ENCODE measurements at places on chromosomes 2 and 18.

DNA sequence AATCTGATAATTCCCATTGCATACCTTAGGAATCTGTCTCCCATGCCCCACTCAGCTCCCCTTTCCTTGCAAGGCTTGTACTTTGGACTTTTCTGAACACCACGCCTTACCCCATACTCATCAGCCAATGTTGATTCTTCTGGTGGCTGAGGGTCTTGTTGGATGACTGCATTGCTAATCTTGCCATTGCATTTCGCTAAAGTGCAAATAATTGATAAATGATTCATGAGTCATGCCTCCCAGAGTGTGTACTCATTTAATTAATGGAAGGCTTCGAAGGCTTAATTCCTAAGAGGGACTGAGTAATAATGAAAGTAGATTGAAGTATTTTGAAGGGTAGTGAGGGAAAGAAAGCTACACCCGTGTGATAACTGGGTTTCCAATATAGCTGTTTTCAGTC lies 28.0 kb upstream of the PPP1R1C start:
- no peak for DNase-seq

GRCh38 chr2:134773759-134774742 lies 55.3 kb upstream of the TMEM163 start:
- no peak for DNase-seq

- DNase-seq = no peak
Measured at GRCh38 chr2:136362676-136363390, 244.9 kb upstream of the CXCR4 start.

GRCh38 chr18:43314941-43315340 lies 37.7 kb upstream of the SYT4 start:
- no peak for DNase-seq

DNA sequence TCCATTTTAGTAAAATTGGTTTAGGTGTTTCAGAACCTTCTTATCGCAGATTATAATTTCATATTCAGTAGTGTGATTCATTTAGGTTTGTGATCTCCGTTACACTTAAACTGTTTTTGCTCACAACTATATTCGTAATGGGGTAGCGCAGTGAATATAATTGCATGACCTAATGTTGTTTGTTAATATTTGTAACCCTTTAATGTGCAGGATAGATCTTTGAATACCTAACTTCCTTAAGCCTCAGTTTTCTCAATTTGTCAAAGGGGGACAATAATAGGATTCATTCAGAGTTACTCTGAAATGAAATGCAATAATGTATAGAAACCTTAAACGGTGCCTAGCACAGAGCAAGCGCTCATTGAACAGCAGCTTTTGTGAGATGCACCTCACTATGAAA lies 558 bp upstream of the ZDBF2 start:
- no peak for DNase-seq

DNA sequence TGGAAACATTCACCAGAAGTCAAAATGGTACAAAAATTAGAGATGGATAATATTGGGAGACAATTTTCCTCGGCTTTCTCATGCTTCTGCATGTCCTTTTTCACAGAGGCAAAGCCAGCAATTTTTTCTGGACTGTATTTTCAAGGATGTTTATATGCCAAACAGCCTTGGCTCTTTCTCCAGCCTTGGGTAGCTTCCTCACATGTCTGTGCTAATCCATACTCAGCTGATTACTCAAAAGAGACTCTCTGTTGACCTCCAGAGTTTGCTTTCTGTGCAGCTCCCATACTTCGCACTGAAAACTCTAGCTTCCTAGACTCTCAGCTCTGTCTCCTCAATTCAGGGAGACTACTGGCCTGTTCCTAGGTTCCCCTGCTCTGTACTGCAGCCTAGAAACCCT lies 10.6 kb downstream of the C18orf63 start:
- no peak for DNase-seq

- no peak for DNase-seq
Measured at GRCh38 chr2:121004359-121004758, 268.7 kb downstream of the GLI2 start.

- no peak for DNase-seq
Measured at GRCh38 chr2:155980941-155981560, 351.5 kb downstream of the NR4A2 start.

DNA sequence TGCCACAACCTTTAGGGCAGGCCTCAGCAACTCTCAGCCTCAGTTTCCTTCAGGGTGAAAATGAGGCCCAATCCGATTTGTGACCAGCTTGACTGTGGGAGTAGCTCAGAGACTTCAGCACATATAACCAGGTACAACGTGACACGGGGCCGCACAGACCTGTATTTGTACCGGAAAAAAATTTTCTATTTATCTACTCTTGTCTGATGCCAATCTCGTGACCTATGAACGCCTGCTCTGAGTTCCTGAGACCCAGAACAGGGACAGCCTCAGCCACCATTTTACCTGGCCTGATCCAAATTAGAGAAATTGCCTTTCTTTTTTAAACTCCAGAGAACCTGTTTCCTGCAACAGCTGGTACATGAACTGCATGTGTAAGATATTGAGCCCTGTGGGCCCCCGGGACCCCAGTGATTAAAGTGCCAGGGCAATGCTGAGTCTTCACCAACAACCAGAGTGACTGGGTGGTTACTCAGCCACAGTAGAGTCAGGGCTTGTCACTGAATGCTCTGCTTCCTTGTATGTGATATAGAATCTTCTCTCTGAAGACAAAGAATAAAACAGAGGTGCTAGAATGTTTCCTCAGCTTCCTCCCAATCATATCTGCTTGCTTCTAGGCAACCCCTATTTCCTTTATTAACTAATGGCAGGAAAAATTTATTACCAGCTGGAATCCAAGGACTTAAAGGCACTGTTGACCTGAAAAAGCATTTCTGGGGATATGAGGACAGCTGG lies 47.8 kb upstream of the FZD7 start:
- no peak for DNase-seq

DNA sequence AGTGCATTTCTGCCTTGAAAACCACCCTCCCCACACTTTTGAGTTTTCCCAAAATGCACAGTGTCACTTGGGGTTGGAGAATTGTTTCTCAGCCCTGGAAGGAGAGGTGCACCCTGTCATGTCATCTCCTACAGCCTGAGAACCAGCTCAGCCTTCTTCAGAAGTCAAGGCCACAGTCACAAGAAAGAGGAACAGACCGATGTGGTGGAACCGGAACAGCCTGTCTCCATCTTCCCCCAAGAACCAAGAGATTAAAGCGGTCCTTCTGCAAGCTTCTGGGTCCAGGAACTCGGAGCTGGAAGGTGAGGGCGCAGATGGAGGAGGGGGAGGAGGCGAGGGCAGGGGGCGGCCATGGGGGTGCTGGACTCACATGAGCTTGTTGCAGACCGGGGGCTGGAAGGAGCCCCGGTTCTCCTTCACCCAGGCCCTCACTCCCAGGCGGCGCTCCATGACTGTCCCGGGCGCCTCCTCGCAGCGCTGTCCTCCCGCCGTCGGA lies 248 bp downstream of the HAAO start:
- DNase-seq = no peak

DNA sequence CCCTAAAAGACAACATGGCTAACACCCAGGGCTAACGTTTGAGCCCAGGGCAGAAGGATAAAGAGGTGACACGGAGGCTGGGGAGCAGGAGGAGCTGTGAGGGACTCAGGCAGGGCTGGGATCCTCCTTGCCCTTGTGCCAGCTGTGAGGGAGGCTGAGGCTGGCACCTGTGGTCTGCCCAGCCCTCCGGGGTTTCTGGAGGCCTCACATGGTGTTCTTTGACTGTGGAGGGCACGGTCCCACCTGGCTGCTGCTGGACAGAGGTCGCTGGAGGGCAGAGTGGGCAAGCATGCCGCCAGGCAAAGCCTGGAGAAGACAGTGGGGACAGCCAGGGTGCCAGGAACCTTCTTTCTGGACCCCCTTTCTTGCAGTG lies 26.8 kb upstream of the CNNM3 start:
- DNase-seq = no peak

DNA sequence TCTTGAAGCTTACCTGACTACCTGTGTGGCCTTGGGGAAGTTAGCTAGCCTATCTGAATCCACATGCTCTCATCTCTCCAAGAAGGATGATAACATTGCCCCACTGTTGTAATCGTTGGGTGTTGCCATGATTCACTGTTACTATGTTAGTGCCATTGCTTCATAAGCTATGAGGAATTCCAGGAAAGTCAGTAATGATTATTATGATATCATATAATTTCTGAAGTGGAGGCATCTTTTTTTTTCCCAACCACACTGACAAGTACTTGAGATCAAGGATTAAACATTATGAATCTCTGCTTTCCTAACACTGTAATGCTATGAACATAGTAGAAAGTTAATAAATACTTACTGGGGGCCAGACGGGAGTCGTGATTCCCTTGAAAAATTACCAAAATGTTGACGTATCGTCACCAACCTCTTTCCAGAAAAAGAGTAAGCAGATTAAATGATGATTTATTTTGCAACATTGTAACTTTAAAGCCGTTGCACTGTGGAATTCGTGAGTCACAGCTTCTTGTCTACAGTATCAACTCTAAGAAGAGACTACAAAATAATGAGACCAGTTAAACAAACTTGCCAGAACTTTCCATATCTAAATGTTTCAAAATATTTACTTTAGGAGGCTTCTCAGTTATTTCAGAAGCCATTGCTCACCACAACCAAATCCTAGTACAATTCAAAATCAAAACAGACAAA lies 459.9 kb downstream of the PIK3C3 start:
- no peak for DNase-seq

- no peak for DNase-seq
Measured at GRCh38 chr2:65177751-65178442, 48.0 kb upstream of the RAB1A start.

DNA sequence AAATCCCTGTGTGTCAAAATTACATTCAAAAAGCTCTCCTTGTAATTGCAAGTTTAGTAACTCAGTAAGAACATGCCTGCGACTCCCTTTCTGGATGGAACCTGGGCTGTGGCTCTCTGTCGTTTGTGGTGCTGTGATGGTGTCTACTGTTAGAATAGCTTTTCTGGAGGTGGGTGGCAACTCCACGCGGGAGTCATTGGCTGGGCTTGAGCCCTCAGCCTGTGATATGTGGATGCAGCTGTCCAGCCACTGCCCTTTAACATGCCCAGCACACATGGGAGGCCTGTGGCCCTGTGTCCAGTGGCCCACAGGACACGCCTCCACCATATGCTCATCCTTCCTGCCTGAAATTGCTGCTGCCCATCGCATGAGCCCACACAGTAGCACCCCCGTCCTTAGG lies 124.2 kb downstream of the RNF144A start:
- no peak for DNase-seq

DNA sequence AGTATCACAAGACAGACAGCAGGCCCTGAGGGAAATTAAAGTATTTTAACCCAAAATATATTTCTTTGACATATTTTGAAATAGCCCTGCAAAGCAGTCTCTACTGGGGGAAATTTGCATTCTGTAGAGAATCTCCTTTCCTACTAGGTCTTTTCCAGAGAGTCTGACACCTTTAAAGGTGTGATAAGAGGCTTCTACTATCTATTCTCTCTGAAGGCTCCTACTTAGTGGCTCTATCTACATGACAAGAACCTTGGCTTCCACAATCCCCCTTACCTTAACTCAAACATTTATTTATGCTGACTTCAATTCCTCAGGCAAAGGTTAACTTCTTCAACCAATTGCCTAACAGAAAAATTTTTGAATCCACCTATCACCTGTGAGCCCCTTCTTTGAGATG lies 174.6 kb upstream of the GALNT5 start:
- DNase-seq = no peak

DNA sequence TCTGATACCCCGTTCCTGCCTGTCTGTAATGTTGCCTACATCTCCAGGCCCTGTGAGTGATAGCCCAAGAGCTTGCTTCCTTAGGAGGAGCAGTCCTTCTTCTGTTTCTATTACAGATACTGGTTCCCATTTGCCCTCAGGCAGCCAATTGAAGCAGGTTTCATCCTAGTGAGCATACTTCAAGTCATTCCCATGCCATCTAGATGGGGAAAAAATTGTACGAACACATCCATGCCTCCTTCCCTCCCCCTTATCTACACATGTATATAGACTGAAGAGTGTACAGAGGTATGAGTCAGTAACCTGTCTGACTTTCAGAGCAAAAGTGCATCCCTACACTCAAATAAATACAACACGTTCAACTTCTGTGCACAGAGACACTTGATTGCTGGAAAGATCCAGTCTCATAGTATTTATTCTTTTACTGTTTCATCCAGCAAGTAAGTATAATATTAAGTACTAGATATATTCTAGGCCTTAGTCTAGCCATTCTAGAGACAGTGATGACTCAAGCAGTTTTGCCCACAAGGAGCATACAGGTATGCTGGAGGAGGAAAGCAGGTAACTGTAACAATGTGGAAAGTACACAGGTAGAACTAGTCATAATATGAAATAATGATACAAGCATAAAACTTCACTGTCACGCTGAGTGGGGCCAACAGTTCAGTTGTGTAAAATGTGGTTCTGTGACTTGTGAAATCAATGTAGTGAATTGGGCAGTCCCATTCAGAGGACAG lies 153.4 kb downstream of the MGAT5 start:
- no peak for DNase-seq

- no peak for DNase-seq
Measured at GRCh38 chr2:85062565-85062964, 70.6 kb upstream of the TCF7L1 start.

- no peak for DNase-seq
Measured at GRCh38 chr18:3599195-3599594, 149.2 kb downstream of the TGIF1 start.

DNA sequence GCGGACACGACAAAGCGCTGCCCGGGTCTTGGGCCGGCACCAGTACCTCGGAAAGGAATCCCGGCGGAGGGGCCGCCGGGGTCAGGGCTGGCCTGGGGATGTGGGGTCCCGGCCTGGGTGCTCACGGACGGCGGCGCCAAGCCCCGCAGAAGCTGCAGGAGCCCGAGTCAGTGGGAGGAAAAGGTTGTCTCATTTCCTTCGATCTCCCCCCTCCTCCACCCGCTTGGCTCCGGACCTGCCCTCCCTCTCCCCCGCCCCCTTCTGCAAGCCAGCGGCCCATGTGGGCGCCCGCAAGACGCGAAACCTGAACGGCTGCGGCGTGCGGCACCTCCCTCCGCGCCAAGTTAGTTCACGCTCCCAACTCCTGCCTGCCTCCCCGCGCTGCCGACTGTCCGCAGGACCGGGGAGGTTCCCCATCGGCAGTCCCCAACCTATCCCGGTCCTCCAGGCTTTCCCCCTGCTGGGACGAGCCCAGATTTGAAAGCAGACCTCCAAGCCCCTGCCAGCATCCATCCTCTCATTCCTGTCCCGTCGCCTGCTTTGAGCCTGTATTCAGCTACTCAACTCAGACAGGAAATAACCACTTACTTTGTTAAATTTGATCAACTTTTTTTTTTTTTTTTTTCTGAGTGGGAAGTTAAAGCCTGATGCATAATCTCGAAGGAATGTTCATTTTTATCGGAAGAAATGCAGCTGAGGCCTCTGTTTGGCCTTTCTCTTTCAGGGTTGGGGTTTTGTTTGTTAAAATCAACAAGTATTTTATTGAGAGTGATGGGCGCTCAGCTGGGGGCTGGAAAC lies at the start of gene EVA1A:
TSS of gene EVA1A (minus strand) at position 172 of the 798 bp plus-strand sequence. CDS start 42,799 bp downstream, outside the sequence.
- no peak for DNase-seq

DNA sequence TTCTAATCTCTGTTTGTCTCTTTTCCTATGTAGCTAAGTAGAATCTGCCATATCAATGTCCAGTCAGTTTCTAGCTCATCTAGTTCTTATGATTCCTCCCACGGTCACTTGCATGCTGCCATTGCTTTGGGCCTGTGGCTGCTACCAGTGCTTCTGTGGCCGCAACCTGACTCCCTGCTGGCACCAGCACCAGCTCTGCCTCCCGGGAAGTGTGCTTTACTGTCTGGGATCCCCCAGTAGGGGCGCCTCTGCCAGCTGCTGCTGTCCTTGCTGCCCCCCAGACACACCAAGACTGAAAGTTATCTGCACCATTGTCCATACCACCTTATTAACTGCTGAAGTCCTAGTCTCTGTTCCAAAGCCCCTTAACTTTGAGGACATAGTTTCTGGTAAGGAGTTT lies 56.3 kb downstream of the RAPGEF4 start:
- no peak for DNase-seq

GRCh38 chr2:193695367-193695766 lies 1500.6 kb upstream of the TMEFF2 start:
- no peak for DNase-seq

All from stimulated activated CD8-positive, alpha-beta memory T cell treated with anti-CD3 and anti-CD28 coated beads, Interleukin-4, amount 100 ng/mL, for 4 hours (primary cell).